ENCODE measurements at places on chromosomes 12 and 14. TPM values are rescaled to one million over a fixed set of nuclear protein-coding genes. Genes with fewer than 3 reads are reported as not detected.

DNA sequence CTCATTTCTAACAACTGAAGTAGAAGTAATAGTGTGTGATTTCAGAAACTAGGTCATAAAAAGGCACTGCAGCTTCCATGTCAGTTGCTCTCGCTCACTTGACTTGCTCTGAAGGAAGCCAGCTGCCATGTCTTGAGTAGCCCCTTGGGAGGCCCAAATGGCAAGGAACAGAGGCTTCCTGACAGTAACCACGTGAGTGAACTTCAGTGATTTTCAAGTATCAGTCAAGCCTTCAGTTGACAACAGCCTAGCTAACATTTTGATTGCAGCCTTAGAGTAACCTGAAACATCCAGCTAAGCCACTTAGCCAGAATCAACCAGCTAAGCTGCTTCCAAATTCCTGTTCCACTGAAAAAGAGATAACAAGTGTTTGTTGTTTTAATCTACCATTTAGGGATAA, 26.7 kb downstream of the TOGARAM1 start:
- peaks cover 17% of the 10 kb centered on the region for H3K4me1 ChIP-seq
- no peak for DNase-seq
- no peak overlapping the region for H3K4me3 ChIP-seq
- no peaks in the 10 kb centered on the region for H3K36me3 ChIP-seq
- no peak overlapping the region for H3K27ac ChIP-seq

Gene IFNG-AS1
- total RNA-seq: not detected

- no peaks in the 10 kb centered on the region for H3K4me1 ChIP-seq
- H3K27me3 ChIP-seq: no peaks in the 10 kb centered on the region
- no peak overlapping the region for H3K4me3 ChIP-seq
- peak; percentile 27 for DNase-seq
Measured at GRCh38 chr14:72962829-72963312, 36.6 kb downstream of the DCAF4 start.

Gene COX6A1
- total RNA-seq: 463 TPM

DNA sequence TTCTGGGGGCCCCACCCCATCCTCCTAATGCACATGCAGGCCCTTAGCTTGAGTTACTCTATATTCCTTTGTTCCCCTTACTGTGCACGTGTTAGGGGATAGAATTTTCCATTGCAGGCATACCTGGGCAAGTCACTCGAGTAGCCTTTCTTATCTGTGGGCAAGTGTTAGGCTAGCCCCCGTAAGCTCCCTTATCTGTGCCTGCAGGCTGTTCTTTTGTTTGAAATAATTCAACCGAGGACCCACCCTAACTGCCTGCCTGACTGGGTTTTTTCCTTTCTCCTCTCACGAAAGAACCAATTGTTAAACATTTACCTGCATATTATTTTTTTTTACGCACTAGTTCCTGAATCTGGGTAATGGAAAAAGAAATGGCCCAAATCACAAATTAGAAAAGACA, 21.3 kb upstream of the BCAT1 start:
- H3K36me3 ChIP-seq: no peaks in the 10 kb centered on the region
- H3K4me3 ChIP-seq: no peak overlapping the region
- no peaks in the 10 kb centered on the region for H3K4me1 ChIP-seq

- peaks cover 52% of the 10 kb centered on the region for H3K27me3 ChIP-seq
- peak; percentile 80 for DNase-seq
- peaks cover 31% of the 10 kb centered on the region for H3K4me1 ChIP-seq
- H3K27ac ChIP-seq: no peak overlapping the region
Measured at GRCh38 chr14:105411017-105411941, 8.3 kb upstream of the MTA1 start.

Gene CCDC196
- not detected for total RNA-seq

- H3K27ac ChIP-seq: no peak overlapping the region
- DNase-seq: peak; percentile 7
- H3K27me3 ChIP-seq: no peaks in the 10 kb centered on the region
- no peak overlapping the region for H3K4me3 ChIP-seq
Measured at GRCh38 chr14:43031598-43031997, 1424.9 kb downstream of the LRFN5 start.

DNA sequence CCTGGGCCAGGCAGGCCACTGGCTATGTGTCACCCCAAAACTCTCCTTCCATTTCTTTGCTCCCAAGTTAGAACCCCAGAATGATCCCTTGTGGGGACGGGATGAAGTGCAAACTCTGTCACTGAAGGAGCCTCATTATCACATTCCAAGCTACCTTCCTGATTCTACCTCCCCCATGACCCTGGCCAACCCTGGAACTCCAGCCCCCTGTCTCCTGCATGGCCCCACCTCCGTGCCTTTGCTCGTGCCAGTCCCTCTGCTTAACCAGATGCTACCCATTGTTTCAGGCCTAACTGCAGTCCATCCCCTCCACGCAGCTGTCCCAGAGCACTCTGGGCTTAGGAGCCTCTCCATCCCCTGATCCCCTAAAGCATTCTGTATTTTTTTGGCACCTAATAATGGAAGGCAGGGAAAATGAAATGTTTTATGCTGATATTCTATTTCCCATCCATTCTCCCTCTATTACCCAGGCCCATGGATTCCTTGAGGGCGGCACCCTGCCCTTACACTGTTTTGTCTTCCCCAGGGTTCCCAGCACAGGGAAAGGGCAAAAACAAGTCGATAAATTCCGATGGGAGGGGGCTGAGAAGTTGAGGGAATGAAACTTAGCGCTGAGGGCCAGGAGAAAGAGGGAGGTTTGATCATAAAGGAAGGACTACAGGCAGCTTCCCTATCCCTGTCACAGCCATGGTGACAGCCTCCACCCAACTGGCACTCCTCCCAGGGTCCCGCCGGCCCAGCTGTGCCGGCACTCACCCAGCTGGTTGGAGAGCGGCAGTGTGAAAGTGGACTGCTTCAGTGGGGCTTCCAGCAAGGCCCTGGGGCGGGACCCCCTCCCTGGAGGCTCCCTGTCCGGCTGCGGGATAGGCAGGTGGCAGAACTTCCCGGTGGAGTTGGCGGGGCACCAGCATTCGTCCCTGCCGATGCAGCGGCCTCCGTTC, 58.1 kb downstream of the ISCA2 start:
- H3K27me3 ChIP-seq: no peaks in the 10 kb centered on the region
- H3K4me1 ChIP-seq: peaks cover 19% of the 10 kb centered on the region
- H3K36me3 ChIP-seq: no peaks in the 10 kb centered on the region
- H3K27ac ChIP-seq: peak overlapping the region; percentile 4
- H3K4me3 ChIP-seq: no peak overlapping the region
